ENCODE measurements at places on chromosomes 3 and 15.

GRCh38 chr15:77644543-77645247 is 12.0 kb upstream of the LINGO1 start:
- H3K36me3 ChIP-seq: no peaks in the 10 kb centered on the region
- H3K27me3 ChIP-seq: no peaks in the 10 kb centered on the region
- H3K27ac ChIP-seq: no peak overlapping the region
- no peak overlapping the region for H3K4me3 ChIP-seq
- DNase-seq: no peak
- H3K4me1 ChIP-seq: no peaks in the 10 kb centered on the region

- no peaks in the 10 kb centered on the region for H3K36me3 ChIP-seq
- peak overlapping the region; percentile 75 for H3K4me3 ChIP-seq
- H3K4me1 ChIP-seq: peaks cover 14% of the 10 kb centered on the region
Measured at GRCh38 chr15:64809649-64810496, 15.6 kb downstream of the PIF1 start.

DNA sequence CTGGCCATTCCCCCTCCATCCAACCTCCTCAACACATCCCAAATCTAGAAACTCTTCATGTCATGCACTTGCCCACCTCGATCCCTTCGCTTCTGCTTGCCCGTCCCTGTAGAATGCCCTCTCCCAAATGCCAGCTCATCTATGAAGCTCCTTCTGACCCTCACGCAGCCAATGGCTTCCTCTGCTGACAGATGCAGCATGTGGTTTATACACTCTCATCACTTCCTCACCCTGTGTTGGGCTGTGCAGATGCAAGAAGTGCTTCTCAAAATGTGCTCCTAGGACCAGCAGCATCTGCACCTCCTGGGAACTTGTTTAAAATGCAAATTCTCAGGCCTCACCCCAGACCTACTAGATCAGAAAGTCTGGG is 51.7 kb downstream of the SEMA5B start:
- no peak overlapping the region for H3K4me3 ChIP-seq
- H3K27ac ChIP-seq: no peak overlapping the region
- H3K36me3 ChIP-seq: no peaks in the 10 kb centered on the region
- H3K4me1 ChIP-seq: peaks cover 13% of the 10 kb centered on the region
- DNase-seq: no peak

GRCh38 chr3:148955544-148956346 is 35.6 kb upstream of the GYG1 start:
- no peak overlapping the region for H3K4me3 ChIP-seq
- no peaks in the 10 kb centered on the region for H3K4me1 ChIP-seq
- H3K27ac ChIP-seq: no peak overlapping the region
- no peaks in the 10 kb centered on the region for H3K36me3 ChIP-seq
- DNase-seq: no peak

DNA sequence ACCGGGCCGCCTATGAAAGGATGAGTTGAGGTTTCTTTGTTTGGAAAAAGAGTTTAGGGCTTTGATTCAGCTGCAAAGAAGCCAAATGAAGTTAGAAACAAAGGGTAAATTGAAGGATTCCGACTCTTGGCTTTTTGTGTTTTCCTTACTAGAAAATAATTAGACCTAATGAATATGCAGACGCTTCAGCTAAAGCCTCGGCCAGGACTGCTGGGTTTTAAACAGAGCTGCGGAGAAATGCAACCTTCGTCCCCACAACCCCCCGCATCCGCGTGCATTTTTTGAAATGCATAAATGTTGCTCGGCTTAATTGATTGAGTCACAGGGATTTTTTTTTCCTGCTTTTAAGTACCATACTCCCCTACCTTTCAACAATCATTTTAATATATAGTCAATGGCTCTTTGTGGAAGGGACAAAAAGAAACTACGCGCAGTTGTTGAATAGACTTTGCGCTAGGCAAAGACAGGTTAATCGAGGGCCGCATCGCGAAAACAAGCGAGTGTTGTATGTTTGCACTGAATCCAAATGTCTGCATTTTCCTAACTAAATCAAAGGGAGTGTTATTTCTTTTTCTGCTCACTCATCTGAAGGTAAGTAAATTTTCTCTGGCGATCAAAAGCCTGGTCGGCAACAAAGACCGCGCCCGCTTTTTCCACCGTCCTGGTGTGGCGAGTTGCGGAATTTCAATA is 1.3 kb upstream of the ZIC4 start:
- peak overlapping the region; percentile 87 for H3K4me3 ChIP-seq
- no peak overlapping the region for H3K27ac ChIP-seq
- H3K27me3 ChIP-seq: peaks cover 84% of the 10 kb centered on the region

DNA sequence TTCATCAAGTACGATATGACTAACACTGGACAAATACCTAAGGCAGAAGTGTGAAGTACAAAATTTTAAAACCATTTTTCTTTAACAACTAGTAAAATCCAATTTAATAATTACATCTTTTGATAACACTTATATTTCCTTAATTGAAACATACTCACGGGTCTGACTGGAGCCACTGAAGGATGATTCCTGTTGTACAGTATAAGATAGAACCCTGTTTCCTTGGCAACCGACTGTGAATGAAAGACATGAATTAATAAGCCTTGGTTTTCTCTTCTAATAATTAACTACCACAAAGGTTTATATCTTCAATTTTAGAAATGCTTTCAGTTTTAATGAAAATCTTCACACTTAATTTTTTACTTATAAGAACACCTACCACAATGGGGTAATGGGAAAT is 19.4 kb downstream of the DHX36 start:
- no peaks in the 10 kb centered on the region for H3K4me1 ChIP-seq
- H3K4me3 ChIP-seq: no peak overlapping the region
- no peaks in the 10 kb centered on the region for H3K27me3 ChIP-seq
- DNase-seq: no peak

GRCh38 chr3:197881970-197882338 is 68.0 kb upstream of the RPL35A start:
- peaks cover 27% of the 10 kb centered on the region for H3K36me3 ChIP-seq
- DNase-seq: no peak
- H3K4me3 ChIP-seq: no peak overlapping the region
- no peak overlapping the region for H3K27ac ChIP-seq
- no peaks in the 10 kb centered on the region for H3K27me3 ChIP-seq

- H3K4me3 ChIP-seq: no peak overlapping the region
- no peaks in the 10 kb centered on the region for H3K27me3 ChIP-seq
- no peak for DNase-seq
- peaks cover 25% of the 10 kb centered on the region for H3K36me3 ChIP-seq
Measured at GRCh38 chr3:137588871-137589270, 175.2 kb upstream of the SOX14 start.

DNA sequence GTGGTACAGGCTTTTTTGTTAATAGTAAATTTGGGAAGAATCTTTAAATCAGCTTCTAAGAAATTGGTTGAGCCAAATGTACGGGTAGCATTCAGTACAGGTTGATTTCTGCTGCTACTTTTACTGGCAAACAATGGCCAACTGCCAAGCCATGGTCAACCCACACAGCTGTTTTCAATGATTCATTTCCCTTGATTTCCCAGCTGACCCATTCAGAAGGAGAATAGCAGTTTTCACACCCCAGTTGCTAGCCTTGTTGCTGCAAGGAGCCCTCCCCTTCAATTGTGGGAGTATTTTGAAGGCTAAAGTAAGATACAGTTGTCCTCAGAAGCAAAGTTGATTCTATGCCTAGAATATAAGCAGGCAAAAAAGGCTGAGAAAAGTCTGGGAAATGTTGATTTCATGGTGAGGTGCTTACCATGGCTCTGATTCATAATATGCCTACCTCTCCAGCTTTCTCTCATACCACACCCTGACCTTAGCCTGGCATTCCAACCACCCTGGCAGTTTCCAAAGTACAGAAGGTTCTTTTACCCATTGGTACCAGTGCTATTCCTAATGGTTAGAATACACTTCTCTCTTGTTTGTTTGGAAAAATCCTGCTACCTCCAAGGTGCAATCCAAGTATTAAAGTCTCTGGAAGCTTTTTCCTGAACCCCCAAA is 320.3 kb upstream of the TGFBR2 start:
- 0 out of 2 replicates have a peak, but pooled peaks cover 2% of the 10 kb centered on the region for H3K4me1 ChIP-seq
- no peaks in the 10 kb centered on the region for H3K27me3 ChIP-seq
- H3K4me3 ChIP-seq: no peak overlapping the region
- no peak for DNase-seq
- peaks cover 6% of the 10 kb centered on the region for H3K36me3 ChIP-seq
- H3K27ac ChIP-seq: no peak overlapping the region

DNA sequence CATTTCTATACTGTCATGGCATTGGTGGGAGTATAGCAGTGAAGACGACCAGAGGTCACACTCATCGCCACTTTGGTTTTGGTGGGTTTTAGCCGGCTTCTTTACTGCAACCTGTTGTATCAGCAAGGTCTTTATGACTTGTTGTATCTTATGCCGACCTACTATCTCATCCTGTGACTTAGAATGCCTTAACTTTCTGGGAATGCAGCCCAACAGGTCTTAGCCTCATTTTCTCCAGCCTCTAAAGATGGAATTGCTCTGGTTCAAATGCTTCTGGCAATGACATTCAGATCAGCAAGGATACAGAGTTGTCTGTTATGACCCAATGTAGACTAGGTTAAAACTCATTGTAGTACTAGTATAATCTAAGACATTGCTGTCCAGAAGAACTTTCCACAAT is 54.9 kb upstream of the LRTM1 start:
- DNase-seq: no peak
- H3K36me3 ChIP-seq: no peaks in the 10 kb centered on the region
- H3K4me3 ChIP-seq: no peak overlapping the region
- H3K27ac ChIP-seq: no peak overlapping the region

DNA sequence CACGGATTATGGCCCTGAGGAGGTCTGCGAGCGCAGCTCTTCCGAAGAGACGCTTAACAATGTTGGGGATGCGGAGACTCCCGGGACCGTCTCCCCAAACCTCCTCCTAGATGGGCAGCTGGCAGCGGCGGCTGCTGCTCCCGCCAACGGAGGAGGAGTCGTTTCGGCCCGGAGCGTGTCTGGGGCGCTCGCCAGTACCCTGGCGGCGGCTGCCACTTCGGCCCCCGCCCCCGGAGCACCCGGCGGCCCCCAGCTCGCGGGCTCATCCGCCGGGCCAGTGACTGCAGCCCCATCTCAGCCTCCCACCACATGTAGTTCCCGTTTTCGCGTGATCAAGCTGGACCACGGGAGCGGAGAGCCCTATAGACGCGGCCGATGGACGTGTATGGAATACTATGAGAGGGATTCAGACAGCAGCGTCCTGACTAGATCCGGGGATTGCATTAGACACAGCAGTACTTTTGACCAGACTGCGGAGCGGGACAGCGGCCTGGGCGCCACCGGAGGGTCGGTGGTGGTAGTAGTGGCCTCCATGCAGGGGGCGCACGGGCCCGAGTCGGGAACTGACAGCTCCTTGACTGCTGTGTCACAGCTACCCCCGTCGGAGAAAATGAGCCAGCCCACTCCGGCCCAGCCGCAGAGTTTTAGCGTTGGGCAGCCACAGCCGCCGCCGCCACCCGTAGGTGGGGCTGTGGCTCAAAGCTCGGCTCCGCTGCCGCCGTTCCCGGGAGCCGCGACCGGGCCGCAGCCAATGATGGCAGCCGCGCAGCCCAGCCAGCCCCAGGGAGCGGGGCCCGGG is 1.6 kb downstream of the TSC22D2 start:
- peak; percentile 50 for DNase-seq
- no peaks in the 10 kb centered on the region for H3K4me1 ChIP-seq
- H3K27me3 ChIP-seq: no peaks in the 10 kb centered on the region
- H3K27ac ChIP-seq: no peak overlapping the region
- peak overlapping the region; percentile 93 for H3K4me3 ChIP-seq

DNA sequence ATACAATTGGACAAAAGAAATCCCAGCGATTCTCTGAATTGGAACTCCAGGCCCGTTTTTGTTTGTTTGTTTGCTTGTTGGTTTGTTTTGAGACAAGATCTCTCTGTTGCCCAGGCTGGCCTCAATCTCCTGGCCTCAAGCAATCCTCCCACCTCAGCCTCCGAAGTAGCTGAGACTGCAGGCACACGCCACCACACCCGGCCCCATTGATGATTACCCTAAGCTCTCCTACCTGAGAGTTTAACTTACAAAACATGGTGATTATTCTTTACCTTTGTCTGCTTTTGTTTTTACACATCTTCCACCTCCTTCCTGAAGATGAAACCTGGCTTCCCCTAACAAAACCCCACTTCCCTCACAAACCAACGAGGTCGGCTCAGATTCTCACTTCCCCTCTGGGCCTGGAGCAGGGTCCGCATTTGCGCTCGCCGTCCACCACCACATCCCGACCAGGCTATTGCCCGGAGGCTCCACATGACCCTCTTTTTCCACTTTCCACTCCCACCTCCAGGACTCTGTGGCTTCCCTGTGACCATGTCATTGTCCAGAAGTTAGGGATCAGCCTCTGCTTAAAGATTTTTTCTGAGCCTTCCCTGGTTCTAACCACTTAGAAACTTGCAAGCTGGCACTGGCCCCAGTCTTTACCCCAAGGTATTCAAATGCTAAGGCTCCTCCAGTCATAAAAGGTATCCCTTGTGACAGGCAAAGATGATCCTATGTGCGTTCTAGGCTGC is 14.8 kb downstream of the KLHL6 start:
- H3K27me3 ChIP-seq: no peaks in the 10 kb centered on the region
- H3K36me3 ChIP-seq: no peaks in the 10 kb centered on the region
- H3K4me1 ChIP-seq: peaks cover 4% of the 10 kb centered on the region
- H3K27ac ChIP-seq: no peak overlapping the region

DNA sequence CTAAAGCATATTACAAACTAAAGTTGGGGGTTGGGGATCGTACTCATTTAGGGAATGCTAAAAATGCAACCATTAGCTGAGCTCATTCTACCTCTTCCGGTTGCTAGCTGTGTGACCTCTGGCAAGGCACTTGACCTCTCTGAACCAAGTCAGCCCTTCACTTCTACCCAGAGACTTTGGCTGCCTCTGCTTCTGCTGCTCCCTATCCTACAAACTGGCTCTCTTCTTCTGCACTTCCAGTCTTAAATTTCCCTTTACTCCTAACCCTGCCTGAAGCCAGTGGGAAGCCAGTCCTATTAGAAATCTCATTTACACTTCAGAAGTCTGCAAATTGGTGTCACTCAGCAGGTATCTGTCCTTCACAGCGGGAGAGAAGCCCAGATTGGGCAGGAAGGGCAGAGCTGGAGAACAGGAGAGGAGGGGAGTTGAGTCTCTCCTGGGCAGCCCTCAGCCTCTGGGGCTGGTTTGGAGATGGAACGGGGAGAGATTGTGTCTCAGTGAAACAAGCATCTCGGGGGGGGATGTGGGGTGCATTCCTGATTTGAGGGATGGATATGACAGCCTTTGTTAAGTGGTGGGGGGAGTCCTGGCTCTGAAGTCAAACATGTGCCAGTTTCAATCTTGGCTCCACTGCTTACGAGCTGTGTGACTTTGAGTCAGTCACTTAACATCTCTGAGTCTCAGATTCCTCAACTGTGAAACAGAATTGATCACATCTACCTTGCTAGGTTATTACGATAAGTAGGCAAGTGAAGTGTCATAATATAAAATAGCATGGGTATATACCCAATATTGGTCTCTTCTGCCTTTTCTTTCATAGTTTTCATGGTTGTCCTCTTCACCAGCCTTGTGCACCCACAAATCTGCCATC is 7.8 kb upstream of the AEN start:
- H3K4me1 ChIP-seq: peaks cover 18% of the 10 kb centered on the region
- no peaks in the 10 kb centered on the region for H3K36me3 ChIP-seq
- peak overlapping the region; percentile 1 for H3K27ac ChIP-seq
- no peaks in the 10 kb centered on the region for H3K27me3 ChIP-seq
- peak; percentile 88 for DNase-seq

- H3K4me1 ChIP-seq: no peaks in the 10 kb centered on the region
- H3K4me3 ChIP-seq: no peak overlapping the region
- H3K27me3 ChIP-seq: no peaks in the 10 kb centered on the region
- H3K36me3 ChIP-seq: no peaks in the 10 kb centered on the region
- H3K27ac ChIP-seq: no peak overlapping the region
Measured at GRCh38 chr3:176690083-176690869, 507.0 kb downstream of the TBL1XR1 start.
